ENCODE measurements at places on chromosomes 7 and 10. TPM values are rescaled to one million over a fixed set of nuclear protein-coding genes. Genes with fewer than 3 reads are reported as not detected.

CABCOCO1 gene
- not detected for total RNA-seq

GPC2 gene
- total RNA-seq: 13.3 TPM

TMEM26 gene
- total RNA-seq: not detected

NPSR1 gene
- not detected for total RNA-seq

SSC4D gene
- not detected for total RNA-seq

DNA sequence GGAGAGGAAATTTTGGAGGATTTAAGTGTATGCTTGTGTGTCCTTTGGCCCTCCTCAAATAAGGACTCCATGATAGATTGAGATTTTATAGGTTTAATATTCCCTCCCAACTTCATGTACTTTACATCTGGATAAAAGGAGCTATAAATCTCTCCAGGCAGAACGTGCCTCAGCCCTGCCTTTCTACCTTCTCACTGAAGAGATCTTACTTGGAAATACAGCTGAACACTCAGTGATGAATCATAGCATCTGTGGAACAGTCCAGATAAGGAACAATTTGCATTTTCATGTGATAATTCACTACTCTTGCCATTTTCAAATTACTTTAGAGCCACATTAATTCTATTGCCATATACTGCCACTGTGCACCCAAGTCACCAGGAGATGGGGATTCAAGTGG is 364.6 kb upstream of the PODXL start:
- no peak for DNase-seq

DNA sequence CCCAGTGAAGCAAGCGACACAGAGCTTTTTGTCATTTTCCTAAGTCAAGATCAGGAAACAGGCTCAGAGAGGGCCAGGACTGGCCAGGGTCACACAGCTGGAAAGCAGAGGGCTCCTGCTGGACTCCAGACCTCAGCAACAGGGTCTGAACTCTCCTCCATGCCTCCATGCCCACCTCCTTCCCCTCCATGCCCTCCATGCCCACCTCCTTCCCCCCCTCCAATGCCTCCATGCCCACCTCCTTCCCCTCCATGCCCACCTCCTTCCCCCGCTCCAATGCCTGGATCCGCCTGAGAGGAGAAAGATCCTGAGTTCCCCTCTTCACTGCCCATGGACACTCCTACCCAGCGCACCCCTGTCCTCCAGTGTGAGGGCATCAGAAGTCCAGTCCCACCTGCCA is 51.3 kb downstream of the OAT start:
- no peak for DNase-seq

GRCh38 chr10:28072573-28072972 is 73.7 kb upstream of the ODAD2 start:
- no peak for DNase-seq

DNA sequence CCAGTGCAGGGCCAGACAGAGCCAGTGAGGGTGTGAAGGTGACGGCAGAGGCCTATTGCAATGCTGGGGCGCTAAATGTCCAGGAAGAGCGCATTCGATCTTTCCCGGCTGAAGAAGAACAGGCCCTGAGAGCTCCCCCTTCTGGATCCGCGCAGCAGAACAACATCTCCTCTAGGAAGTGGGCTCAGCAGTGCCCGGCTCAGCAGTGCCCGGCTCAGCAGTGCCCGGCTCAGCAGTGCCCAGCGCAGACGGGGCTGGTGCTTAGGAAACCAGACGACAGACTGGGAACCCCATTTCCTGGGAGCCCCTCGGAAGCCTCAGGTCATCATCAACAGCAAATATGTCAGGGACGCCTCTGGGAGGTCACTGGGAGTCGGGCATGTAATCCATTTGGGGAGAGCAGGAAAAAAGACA is 4.7 kb upstream of the NOS3 start:
- no peak for DNase-seq

GRCh38 chr7:47427051-47427643 is 154.8 kb downstream of the TNS3 start:
- no peak for DNase-seq
